ENCODE measurements at places on chromosomes 11 and 22. TPM values are rescaled to one million over a fixed set of nuclear protein-coding genes. Genes with fewer than 3 reads are reported as not detected.

Gene CELSR1
- 0.10 TPM for total RNA-seq

Gene IL18
- 3.0 TPM for total RNA-seq

Gene MUC6
- not detected for total RNA-seq

Gene EPS8L2
- 1.9 TPM for total RNA-seq

Gene CD6
- 0.74 TPM for total RNA-seq

Gene TMPRSS13
- total RNA-seq = not detected

Gene PIWIL4
- total RNA-seq = 0.47 TPM

Gene MMP1
- 0.17 TPM for total RNA-seq

- DNase-seq = no peak
Observed at GRCh38 chr22:48423481-48423911, 1404.2 kb downstream of the BRD1 start.

DNA sequence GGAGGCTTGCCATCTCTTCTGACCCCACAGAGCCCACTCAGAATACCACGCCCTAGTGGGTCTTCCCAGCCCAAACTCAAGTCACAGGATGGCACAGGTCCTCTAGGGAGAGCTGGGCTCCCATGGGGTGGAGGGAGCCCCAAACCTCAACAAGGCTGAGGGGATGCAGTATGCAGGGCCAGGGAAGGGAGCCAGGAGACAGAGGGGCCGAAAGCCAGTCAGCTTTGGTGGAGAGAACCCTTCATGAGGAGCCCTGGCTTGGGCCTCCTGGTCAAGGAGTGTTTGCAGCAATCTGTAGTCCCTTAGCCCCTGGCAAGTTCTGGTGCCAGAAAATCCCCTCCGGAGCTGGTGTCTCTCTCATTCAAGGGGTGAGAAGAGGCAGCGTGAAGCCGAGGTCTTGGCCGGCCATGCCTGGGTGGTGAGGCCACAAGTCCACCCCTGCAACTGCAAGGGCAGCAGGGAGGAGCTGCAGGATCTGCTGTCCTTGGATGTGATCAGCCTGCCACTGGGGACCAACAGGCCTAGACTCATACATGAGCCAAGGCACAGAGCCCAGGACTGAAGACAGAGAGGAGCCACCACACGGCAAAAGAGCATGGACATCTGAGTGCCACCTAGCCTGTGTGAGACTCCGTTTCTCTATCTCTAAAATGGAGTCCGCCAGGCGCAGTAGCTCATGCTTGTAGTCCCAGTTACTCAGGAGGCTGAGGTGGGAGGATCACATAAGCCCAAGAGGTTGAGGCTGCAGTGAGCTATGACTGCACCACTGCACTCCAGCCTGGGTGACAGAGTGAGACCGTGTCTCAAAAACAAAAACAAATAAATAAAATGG, 24.1 kb downstream of the NEAT1 start:
- peak; percentile 87 for DNase-seq

DNA sequence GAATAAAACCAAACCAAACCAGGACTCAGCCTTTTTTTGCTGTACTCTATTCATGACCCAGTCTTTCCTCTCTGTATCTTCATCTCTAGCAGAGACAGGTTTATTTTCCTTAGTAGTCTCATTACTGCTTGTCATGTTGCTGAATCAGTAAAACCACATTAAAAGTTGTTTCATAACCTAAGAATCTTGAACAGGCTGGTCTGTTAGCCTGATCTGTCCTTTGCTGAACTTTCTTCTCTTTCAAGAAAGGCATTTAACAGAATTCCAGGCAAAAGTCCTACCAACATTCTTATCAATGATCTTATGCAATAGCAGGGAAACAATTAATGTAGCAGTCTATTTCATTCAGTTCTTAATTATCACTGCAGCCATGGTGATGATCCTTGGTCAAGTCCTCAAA, 197.7 kb downstream of the CASP12 start:
- DNase-seq = no peak

DNA sequence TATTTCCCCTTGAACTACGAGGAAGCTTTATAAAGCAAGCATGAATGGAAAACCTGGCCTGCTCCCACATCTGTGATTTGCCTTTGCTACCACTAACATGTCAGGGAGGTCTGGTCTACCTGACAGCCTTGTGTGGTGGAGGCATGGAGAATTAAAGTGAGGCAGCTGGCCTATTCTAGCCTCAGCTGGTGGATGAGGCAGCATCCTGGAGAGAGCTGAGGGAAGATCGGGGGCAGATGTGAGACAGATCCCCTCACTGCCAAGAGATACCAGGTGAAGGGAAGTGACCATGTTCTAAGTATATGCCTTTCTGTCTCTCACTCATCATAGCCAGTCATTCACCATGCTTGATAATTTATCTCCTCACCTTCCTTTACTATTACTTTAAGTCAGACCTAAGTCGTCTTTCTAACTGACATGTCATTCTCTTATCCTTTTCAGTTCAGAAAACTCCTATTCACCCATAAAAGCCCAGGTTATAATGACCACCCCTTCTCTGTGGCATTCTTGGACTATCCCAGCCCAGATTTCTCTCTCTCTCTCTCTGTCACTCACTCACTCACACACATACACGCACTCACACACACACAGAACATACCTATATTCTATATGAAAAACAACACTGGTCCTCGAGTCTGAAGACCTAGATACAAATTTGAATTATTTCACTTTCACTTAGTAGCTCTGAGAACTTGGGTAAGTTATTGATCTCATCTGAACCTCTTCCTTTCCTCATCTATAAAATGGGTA, 90.7 kb downstream of the CSNK2A3 start:
- no peak for DNase-seq

GRCh38 chr22:35230839-35231584, 26.3 kb upstream of the HMGXB4 start:
- DNase-seq = no peak

GRCh38 chr11:62456630-62457029, 37.8 kb downstream of the SCGB1A1 start:
- DNase-seq = no peak

GRCh38 chr11:45473341-45473895, 187.3 kb upstream of the SYT13 start:
- no peak for DNase-seq

- no peak for DNase-seq
Observed at GRCh38 chr11:96094156-96094555, 170.2 kb upstream of the MTMR2 start.

DNA sequence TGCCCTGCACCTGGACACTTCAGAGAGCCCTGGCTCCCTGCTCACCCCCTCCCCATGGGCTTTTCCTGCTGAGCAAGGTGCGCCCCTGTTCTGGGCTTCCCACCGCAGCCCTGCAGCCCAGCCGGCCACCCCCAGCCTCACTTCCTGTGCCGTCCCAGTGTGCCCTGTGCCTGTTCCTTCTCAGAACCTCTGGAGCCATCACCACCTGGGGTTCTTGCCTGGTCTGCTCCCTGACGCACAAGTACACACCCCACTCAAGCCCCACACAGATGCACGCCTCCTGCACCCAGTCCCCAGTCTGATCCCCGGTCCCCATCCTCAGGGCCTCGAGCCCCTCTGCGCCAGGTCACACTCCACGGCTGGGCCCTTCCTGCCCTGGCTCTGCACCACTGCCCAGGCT, 23.9 kb upstream of the DGCR8 start:
- DNase-seq = no peak

GRCh38 chr11:69704508-69705253, 859 bp upstream of the FGF19 start:
- no peak for DNase-seq

DNA sequence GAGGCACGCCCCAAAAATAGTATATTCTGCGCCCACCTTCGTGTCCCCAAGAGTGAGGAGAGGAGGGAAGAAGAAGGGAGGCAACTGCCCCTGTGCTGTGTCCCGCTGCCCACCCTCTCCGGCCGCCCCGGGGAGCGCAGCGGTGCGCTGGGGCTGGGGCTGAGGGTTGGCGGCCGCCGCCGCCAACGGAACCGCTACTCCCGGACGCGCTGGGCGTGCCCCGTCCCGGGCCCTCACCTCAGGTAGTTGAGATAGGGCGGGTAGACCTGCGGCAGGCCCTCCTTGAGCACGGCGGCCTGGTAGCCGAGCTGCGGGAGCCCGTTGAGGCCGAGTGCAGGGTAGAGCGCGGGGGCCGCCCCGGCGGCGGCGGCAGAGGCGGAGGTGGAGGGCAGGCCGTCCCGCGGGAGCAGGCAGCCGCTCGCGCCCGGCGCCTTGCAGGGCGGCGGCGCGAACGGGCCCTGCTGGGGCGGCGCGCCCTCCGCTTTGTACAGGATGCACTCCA, 2.4 kb downstream of the PGR start:
- DNase-seq = peak; percentile 54

DNA sequence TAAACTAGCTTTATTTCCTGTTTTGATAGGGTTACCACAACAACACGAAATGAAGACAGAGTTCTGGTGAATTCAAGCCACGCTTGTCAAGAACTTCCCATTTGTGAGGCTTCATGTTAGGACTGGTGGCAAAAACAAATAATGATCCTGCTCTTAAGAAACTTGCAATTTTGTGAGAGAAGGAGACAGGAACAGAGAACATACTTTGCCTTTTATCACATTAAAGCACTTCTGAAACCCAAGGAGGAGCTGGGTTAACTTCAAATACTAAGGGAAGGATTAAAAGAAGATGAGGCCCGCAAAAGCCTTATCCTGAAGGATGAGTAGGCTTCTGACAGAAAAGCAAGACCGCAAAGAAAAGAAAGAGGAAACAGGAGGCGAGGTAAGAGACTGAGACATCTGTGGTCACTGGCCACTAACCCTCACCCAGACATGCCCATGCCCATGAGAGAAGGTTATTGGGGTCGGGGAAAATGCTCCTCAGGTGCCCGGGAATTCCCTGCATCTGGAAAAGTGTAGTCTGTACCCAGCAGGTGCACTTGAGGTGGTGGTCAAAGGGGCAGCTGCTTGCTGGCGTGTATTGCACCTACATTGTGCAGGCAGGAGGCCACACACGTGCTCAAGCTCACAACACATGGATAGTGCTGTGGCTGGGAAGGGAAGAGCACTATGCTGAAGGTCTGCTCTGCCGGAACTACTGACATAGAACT, 50.5 kb downstream of the MAPK1 start:
- no peak for DNase-seq

DNA sequence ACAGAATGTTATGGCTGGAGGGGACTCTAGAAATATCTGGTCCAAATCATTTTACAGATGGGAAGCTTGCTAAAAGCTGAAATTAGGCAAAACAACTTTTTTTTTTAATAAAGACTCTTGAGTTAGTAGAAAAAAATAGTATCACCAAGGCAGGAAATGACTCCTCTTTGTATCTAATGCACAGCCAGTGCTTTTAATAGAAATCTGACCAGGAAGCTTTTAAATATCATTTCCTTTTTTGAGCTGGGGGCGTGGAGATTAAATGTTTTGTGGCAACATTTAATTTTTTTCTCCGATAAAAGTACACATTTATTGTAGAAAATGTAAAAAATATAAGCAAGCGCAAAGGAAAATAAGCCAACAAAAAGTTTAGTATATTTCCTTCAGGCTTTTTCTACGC, 22.5 kb downstream of the TRAF6 start:
- DNase-seq = no peak

Data from psoas muscle (tissue), 8 donors.